ENCODE measurements at places on chromosomes 3 and 15.

DNA sequence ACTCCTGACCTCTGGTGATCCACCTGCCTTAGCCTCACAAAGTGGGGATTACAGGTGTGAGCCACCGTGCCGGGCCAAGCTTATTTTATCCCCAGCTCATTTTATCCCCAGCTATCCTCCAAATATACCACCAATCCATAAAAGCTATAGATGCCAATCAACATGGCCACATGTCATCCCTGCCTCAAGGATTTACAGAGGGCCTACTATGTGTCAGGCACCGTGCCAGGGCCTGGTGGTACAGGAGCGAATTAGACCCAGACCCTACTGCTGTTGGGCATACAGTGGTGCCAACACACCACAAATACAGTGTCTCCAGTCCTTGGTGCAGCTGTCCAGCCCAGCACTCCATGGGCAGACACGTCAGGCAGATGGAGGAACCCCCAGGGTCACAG lies 73.4 kb downstream of the SCN5A start:
- no peak for DNase-seq

DNA sequence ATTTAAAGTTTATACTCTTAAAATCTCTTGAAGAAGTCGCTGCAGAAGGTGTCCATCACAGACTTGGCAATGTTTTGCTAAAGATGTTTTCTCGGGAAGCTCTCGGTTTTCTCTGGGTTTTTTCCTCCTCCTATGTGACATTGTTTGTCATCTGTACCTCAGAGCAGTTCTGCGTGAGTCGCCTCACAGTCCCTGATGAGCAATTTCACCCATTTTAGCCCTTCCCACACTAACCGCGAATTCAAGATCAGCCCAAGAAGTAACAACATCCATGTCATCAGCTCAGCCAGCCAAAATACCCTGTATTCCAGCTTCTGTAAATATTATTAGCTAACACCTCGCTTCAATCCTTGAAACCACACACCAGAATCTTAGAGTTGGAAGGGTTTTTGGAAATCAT lies 224.3 kb upstream of the SETMAR start:
- DNase-seq: no peak

- DNase-seq: peak; percentile 28
Measured at GRCh38 chr3:159619341-159619885, 369.2 kb upstream of the IL12A start.

- DNase-seq: peak; percentile 87
Measured at GRCh38 chr3:184332370-184333090, 4.9 kb upstream of the FAM131A start.

DNA sequence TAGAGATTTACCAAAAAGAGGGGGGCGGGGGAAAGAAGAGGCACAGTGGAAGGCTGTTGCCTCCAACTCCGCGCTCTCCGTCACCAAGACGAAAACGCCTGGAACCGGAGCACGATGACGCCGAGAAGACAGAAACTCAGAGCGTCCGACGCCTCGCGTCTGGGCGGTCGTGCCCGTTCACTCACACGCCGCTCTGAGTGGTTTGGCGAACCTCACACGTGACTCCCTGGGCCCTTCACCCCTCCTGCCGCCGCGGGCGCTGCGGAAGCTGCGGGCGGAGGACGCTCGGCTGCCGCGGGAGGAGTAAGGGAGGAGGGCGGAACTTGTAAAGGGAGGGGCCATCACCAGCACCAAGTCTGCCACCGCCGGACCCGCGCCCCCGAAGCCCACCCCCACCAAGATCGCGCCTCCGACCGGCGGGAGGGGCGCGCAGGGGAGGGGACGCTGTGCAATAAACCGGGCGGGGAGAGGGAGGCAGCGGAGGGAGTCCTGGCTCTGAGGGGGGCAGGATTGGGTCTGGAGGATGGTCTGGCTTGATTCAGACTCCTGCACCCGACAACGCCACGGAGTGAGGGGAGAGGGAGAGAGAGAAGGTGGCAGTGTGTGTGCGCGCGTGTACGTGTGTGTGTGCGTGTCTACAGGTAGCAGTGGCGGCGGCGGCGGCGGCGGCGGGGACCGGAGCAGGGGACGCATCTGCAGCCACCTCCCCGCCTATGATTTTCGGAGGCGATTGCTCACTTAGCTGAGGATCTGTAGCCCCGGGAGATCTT lies 1.9 kb upstream of the NLGN1 start:
- peak; percentile 83 for DNase-seq

GRCh38 chr3:11230832-11231231 lies 41.4 kb upstream of the ATG7 start:
- DNase-seq: no peak
